SJCRH30 (cell line): ENCODE measurements at places on chromosomes 16 and 17. TPM values are rescaled to one million over a fixed set of nuclear protein-coding genes. Genes with fewer than 3 reads are reported as not detected.

DNA sequence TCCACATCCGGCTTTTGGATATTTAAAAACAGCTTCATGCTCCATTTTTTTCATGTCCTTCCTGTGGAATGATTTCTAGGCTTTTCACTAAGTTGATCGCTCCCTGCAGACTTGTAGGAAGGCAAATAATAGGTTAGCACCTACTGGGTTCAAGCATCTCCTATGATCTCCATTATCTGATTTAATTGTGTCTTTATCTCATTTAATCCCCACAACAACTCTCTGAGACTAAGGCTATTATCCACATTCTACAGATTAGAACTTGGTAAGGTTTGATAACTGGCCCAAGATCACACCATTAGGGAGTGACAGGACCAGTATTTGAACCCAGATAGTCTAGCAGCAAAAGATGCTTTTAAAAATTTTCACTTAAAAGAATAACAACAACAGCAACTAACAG, 46.2 kb upstream of the HOXB9 start:
- no peak for DNase-seq

TAT gene
- not detected in 2 replicates for total RNA-seq

GRCh38 chr17:64216000-64216337, 47.1 kb downstream of the TEX2 start:
- no peak for DNase-seq

GRCh38 chr16:22970209-22970865, 156.4 kb downstream of the HS3ST2 start:
- DNase-seq: no peak

- peak; percentile 95 for DNase-seq
Measured at GRCh38 chr17:77429969-77430752, 289.4 kb downstream of the SEC14L1 start.

GALNS gene
- total RNA-seq: 10.4 and 11.1 TPM in 2 replicates

DNA sequence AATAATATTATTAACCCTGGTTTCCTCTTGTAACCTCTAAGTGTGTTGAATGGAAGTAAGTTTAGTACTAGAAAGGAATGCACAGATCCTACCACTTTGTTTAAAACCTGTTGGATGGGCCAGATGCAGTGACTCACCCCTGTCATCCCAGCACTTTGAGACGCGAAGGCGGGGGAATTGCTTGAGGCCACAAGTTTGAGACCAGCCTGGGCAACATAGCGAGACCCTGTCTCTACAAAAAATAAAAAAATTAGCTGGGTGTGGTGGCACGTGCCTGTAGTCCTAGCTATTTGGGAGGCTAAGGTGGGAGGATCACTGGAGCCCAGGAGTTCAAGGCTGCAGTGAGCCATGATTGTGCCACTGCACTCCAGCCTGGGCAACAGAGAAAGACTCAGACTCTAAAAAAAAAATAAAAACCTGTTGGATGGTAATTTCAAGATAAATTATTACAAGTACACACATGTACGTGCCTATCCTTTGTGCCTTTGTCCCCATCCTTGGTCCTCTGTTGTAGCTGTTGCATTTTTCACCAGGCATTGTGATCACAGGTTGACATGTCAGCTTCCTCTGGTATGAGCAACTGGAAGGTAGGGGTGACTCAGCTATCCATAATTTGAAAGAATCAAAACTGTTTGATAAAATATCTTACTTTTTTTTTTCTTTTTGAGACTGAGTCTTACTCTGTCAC, 30.7 kb upstream of the METTL9 start:
- no peak for DNase-seq

- DNase-seq: no peak
Measured at GRCh38 chr17:8020776-8021564, 17.9 kb upstream of the ALOX15B start.

ZNF750 gene
- total RNA-seq: not detected in 2 replicates

GRCh38 chr17:78669975-78670518, 92.9 kb upstream of the DNAH17 start:
- DNase-seq: no peak

GRCh38 chr16:49597796-49598195, 224.2 kb downstream of the C16orf78 start:
- DNase-seq: no peak

GRCh38 chr17:35433075-35433894, 985 bp upstream of the SLFN12 start:
- peak; percentile 92 for DNase-seq

KRT24 gene
- total RNA-seq: not detected in 2 replicates

KRTAP4-5 gene
- total RNA-seq: not detected in 2 replicates

DNA sequence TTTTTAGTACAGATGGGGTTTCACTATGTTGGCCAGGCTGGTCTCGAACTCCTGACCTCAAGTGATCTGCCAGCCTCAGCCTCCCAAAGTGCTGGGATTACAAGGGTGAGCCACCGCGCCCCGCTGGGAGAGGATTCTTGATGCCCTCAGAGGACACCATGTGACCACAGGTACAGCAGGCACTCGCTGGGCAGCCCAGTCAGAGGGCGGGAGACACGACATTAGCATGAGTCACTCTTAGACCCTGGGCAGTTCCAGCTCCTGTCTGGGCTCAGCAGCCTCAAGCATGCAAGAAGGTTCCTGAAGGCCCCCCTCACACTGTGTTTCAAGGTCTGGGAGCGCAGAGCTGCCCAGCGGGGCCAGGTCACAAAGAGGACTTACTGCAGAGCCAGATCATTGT, 11.9 kb downstream of the STAC2 start:
- DNase-seq: no peak

DNA sequence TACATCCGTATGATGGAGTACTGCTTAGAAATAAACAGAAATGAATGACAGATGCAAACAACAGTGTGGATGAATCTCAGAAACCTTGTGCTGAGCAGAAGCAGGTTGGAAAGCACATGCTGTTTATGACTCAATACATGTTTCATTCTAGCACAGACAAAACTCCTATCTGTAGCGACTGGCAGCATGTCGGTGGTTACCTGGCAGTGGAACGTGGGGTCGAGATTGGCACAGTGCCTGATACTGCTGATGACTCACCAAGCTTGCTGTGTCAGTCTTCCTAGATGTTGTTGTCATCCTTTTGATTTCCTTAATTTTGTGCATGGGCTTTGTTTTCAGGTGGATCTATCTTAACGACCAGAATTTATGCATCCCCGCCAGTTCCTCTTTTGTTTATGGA, 62.1 kb downstream of the GAN start:
- DNase-seq: no peak

- peak; percentile 62 for DNase-seq
Measured at GRCh38 chr17:7704601-7705268, at the start of gene EFNB3. TSS of gene EFNB3 (plus strand) at chr17:7705202. CDS start at chr17:7705599, 397 bp downstream.

DNA sequence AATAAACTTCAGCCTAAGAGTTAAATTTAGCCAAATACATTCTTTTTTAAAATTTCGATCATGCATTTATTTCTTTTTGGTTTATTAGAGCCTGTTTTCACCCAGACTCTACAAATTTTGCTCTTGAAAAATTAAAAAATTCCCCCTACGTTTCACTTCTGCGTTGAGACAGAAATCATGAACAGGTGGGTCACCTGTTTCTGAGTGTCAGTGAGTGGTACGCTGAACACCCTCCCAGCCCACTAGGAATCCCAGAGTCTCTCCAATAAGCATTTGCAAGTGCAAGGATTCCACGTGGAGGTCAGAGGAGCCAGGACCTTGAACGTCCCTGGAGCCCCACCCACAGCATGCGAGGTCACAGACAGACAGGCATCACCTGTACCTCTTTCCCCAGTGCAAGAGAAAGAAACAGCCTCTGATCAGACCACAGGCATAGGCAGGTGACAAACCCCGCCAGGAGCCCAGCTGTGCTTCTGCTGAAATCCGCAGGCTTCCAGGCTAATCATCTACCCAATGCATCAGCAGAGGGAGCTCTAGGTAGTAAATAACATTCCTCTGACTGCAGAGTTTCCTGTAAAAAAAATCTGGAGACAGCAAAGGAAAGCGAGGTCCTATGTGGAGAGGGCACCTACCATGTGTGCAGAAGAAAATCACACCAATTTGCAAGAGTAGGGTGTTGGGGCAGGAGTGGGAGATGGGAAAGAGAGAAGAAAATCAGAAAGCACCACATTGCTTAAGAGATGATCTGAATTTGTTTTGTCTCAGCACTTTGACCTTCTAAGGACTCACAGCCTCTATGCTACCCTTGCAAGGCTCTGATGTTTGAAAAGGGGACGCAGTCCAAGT, 5.9 kb upstream of the XYLT1 start:
- DNase-seq: peak; percentile 13

ZNF830 gene
- 22.4 and 25.4 TPM in 2 replicates for total RNA-seq

DNA sequence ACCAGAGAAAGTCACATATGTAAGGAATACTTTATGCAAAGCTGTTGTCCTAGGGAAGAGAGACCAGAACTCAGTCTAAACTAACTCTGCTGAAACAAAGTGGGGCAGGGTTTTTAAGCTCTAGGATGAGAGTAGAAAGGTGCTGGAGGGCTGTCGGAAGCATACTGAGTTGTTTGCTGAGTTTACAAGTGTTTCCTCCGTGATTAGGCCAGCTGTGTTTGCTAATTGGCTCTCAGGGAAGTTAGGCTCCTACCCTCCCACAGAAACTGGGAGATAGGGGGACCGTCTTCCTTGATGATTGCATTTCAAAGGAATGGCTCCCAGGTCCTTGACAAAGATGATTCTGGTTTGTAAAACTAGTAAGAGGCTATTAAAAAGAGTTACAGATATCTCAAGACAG, 24.4 kb upstream of the CRYM start:
- no peak for DNase-seq

ANKS4B gene
- total RNA-seq: 0.02 TPM in 1 of 2 replicates, not detected in the other

DNA sequence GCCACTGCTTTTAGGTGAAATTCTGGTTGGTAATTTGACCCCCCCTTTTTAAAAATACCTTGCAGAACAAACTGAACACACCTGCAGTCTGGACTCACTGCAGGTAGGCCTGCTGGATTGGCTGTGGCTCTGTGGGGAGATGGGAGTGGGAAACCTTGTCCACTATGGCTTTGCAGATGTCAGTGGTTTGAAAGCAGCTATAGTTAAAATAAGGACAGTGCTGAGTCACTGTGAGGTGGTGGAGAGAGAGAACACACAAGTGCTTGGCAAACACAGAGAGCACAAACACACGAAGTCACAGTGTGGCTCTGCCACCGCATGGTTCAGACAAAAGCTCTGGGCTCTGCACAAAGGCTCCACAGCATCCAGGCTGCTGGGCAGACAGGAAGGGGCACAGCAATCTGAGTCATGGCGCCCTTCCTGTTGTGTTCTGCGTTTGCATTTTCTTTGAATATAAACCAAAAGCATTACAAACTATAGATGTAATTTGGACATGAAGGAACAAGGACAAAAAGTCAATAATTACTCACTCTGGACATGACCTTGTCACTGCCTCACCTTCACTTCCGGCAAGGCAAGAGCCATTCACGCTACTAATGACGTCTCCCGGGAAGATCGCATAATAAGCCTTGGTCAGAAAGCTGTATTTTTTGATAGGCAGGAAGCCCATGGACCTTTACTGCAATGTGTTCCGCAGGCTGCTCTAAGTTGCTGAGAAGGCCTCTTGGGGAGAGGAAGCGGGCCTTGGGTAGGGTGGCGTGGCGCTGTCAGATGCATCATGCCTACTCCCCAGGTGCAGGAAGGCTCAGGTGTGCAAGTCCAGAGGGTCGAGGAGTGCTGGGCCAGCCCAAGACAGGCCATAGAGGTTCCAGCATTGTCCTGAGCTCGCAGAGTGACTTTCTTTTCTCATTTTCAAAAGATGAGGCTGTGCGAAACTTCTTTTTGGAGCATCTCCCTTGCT, 60.1 kb upstream of the MED9 start:
- DNase-seq: no peak

SPECC1 gene
- total RNA-seq: 155 and 167 TPM in 2 replicates

DNA sequence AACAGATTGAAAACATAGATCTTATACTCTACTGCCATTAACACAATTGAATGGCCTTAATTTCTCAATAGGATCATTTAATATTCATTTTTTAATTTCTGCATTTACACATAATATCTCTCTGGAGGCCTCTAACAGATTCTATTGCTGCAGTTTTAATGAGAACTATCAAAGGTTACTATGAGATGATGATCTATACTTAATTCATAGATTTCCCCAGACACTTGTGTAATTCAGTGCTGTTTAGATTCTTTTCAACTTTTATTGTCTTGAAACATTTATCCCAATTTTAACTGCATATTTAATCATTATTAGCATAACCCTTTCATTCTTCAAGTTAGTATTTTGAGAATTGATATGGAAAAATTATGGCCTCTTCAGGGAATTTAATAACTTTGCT, 1056.5 kb upstream of the CDH8 start:
- no peak for DNase-seq

GRCh38 chr16:1146409-1146808, 6.5 kb upstream of the CACNA1H start:
- no peak for DNase-seq

DNA sequence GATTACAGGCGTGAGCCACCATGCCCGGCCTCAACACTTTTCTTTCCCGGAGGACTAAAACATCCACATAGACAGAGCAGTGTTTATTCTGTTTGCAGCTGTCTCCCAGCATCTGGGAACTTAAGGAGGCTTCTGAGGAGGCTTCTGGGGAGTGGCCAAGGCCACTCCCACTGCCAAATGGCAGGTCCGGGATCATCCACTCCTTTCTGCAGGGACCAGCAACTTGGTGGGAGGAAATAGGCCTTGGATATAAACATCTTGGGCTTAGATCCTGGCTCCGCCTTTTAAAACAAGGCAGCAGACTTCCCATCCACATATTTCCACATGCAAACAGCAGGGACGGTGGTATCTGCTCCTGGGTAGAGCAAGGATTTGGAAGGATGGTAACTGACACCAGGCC, 14.1 kb upstream of the SPATA32 start:
- peak; percentile 70 for DNase-seq

DNA sequence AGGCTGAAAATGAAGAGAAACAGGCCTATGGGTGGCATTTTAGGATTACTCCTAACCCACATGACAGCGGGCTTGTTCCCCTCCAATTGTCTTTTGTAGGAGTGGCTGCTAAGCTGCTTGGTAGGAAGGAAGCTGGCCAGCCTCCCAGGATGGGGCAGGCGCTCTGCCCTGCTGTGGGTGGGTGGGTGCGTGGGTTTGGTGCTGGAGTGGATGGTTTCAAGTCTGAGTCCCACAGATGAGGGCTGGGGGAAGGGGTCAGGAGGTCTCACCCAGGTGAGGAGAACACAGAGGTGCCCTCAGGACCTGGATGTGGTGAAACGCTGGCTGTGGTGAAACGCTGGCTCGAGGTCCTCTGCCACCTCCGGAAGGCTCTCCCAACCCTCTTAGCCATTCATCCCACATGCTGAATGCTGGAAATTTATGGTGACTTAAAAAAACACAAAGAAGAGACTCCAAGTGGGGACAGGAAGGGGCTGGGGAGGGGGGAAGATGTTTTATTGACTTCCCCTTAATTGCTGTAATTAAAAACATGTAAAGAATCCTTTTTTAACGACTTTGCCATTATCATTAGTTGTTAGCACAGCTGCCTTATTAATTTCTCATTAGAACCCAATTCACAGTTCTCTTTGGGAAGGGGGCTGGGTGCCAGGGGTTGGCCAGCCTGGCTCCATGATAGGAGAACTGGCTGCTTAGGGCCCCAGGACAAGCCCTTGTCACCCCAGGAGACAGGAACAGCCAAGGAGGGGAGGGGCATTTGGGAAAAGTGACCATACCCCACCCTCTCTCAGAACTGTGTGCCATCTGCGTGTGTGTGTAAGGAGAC, 153.5 kb upstream of the CDC42EP4 start:
- DNase-seq: no peak

SYCE1L gene
- total RNA-seq: 0.49 and 0.63 TPM in 2 replicates

FBXO39 gene
- not detected in 2 replicates for total RNA-seq

RGS9 gene
- total RNA-seq: 2.9 and 3.1 TPM in 2 replicates

OTOP3 gene
- not detected in 2 replicates for total RNA-seq
